Stimulated activated CD8-positive, alpha-beta memory T cell treated with anti-CD3 and anti-CD28 coated beads, Interleukin-4, amount 100 ng/mL, for 4 hours (primary cell): ENCODE measurements at places on chromosomes 12 and 14.

DNA sequence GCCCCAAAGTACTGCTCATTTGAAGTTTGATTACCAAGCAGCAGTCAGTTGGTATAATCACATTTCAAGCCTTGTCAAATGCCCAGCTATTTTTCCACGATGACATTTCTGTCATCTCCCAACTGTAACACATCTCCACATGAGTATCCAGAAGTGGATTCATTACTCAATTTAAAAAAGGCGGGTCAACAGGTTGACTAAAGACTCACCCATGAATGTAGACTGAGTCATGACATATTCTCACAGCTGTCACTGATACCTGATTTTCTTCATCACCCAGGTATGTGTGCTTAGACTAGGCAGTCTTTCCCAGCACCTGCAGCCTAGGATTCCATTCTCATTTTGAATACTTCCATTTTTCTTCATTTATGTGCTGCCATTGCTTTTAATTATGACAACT lies 75.1 kb upstream of the DBX2 start:
- DNase-seq = no peak

DNA sequence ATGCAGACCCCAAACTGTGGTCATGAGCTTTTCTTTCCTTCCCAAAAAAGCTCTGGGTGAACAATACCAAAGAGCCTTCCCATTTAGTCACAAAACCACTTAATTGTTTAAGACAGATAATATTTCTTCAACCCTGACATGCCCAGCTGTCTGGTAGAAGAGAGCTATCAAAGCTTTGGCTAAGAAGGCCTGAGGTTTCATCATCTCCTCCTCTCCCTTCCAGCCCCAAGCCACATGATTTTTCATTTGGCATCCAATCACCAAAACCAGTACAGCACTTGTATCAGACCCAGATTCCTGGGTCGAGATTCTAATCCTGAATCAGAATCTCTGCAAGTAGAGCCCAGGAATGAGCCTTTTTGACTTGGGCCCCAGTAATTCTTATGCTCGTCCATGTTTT lies 199.6 kb upstream of the TMEM260 start:
- no peak for DNase-seq

- no peak for DNase-seq
Observed at GRCh38 chr12:68447797-68448260, 115.7 kb upstream of the MDM1 start.

DNA sequence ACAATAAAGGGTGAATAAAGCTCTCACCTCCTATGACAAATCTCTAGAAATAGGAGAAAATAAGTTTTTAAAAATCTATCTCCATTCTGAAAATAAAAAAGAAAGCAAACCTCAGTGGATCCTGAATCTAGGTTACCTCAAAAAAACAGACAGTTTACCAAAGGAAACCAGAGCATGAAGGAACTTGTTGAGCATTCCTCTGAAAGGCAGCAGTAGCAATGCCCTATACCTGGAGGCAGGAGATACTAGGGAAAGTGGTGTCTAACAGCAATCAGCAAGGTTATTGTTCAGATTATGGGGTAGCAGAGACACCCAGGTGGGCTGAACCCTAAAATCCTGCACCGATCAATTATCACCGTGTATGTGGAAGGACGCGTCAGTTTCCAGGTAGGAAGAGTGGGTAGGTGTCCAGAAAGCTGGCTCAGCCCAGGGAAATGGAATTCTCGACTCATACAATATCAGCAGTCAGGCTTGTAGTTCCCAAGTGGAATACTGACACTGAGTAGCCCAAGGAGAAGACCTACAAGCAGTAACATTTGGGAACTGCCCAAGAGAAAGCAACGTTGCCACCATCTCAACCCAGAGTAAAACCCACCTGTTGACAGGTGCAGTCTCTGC lies 128.3 kb downstream of the ST8SIA1 start:
- DNase-seq = no peak

DNA sequence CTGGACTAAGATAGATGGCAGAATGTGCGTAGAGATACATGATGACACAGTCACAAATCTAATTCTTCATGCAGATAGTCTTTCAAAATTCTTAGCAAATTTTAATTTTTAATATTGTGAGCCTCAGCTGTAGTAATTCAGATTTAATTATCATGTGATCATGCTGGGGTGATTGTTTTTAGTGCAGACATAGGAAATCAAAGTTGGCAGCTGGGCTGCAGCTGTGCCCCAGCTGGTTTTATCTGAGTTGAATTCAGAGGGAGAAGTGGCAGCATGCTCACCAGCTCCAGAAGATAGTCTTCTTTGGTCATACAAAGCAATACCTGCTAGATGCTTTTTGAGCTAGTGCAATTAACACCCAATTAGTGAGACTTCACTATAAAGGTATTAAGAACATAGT lies 292.9 kb downstream of the RAD51B start:
- DNase-seq = no peak

DNA sequence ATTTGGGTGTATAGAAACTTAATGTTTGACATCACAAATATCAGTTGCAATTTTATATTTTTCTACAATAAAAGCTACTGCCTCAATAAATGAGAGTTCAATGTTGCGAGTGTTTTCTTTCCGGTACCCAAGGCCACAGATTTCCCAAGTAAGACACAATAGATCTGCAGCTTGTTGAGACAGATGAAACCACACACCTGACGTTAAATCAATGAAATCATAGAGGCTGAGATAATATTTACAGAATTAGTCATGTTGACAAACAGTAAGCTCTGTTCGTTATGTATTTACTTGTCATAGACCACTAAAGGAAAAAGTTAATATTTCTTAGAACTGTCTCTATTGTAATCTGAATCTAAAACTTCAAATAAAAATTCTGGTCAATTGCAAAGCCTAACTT lies 49.2 kb upstream of the PTHLH start:
- DNase-seq = no peak

GRCh38 chr12:2243275-2243674 lies 190.5 kb downstream of the CACNA1C start:
- no peak for DNase-seq

DNA sequence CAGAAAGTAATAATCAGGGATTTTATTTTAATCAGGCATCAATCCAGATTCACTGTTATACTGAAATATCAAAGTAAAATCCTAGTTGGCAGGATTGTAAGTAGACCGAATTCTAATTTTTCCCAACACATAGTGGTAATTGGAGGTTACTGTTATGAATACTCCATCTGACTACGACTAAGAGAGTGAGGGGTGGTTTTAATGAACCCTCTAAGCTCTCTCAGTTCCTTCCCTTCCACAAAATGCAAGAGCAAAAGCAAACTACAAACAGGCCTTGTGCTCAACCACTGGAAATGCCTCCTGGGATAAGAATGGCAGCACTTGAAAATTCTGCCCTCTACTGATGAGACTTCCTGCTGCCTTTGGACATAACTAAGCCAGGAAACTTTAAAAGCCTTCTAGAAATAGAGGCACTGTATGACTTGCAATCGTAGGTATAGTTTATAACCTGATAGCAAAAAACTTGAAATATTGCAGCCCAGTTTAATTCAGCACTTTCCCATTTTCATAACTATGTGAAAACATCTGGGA lies 184.8 kb downstream of the SLC16A7 start:
- DNase-seq = no peak

DNA sequence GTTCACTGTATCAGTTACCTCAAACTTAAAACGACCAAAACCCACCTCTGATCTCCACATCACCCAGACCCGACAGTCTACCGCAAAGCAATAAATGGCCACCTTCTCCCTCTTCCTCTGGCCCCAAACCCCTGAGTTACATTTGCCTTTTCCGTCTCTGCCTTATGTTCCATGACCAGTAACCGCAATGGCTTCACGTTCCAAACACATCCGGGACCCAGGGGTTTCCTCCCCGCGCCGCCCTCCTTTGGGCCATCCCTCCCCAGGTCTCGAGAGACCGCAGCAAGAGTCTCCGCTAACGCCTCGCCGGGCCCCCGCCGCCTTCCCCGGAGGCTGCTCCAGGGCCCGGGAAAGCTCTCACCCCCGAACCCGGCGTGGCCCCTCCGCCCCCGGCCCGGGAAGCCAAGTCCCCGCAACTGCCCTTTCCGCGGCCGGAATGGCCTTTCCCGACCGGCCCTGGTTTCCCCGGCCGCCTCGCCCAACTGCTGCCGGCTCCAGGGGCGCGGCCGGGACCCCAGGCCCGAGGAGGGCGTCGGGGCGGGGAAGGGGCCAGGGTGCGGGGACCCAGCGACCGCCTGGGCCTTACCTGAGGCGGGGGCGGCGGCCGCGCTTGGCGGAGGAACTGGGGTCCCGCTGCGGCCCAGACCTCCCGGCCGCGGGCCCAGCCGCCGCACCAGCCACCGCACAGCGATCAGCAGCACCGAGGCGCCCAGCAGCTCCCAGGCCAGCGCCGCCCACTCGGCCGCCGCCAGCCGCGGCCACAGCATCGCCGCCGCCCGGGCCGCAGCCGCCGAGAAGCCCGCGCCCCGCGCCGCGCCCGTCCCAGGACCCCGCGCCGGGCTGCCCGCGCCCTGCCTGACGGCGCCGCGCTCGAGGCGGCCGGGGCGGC lies at the start of gene ANKLE2:
TSS of gene ANKLE2 (minus strand) at position 801 of the 889 bp plus-strand sequence. CDS start at position 767, 34 bp downstream.
- DNase-seq = peak; percentile 49

DNA sequence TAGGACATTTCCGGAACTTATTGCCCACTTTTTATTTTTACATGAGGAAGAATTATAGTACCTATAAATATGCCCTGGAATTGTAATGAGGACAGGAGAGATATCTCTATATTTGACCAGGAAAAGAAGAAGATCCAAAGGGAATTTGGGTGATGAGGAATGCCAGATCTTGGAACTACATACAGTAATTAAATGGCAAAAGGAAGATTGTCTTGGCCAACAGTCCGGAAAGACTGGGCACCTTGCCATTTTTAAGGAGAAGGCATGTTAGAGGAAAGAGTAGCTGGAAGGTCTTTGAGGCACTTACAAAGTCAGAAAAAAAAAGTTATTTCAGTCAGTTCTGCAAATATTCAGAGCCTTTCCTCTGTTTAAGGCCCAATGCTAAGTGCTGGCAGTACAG lies 616.4 kb downstream of the MED13L start:
- no peak for DNase-seq

GRCh38 chr12:67056329-67056728 lies 212.8 kb upstream of the CAND1 start:
- DNase-seq = no peak

DNA sequence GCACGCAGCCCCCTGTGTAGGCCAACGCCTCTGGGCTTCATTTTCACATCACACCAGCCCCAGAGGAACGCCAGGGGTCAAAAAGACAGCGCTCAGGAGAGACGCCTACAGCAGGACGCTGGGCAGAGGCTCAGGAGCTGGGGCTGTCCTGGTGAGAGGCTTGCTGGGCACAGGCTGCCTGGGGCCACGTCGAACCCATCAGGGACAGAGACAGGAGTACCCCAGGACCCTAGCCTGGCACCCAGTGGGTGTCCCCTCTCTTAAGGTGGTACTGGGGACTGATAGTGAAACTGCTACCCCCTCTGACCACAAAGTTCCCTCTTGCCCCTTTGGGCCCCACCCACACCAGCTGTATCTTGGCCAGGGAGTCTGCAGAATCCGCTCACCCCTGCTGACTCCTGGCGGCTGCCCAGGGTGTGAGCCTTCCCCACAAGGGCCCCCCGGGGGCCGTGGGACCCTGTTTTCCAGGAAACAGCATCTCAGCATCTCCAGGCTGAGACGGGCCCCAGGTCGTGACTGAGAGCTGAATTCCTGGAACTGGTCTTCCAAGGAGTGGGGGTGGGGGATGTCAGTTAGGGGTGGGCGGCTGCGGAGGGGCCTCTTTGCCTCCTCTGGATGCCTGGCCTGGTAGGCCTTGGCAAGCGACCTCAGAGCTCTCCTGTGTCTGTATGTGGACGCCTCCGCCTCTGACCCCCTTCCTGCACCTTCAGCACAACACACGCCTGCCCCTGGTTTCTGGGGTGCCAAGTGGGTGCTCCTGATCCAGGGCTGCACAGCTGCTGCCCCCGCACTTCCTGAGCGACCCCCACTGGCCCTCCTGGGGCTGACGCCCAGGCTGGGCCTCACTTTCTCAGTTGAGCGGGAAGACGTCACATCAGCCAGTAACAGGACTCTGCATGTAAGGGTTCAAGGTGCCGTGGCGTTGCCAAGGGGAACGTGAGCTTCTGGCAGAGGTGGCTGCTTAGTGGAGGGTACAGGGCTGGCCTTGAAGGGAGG lies 321.9 kb upstream of the RTL1 start:
- no peak for DNase-seq
